Activated T-helper 1 cell treated with anti-CD3 and anti-CD28 coated beads, Interleukin-2, amount 50 U/mL, for 16 hours (primary cell): ENCODE measurements at places on chromosomes 4 and X.

GRCh38 chr4:62474802-62475201 is 1274.7 kb downstream of the ADGRL3 start:
- DNase-seq = no peak

DNA sequence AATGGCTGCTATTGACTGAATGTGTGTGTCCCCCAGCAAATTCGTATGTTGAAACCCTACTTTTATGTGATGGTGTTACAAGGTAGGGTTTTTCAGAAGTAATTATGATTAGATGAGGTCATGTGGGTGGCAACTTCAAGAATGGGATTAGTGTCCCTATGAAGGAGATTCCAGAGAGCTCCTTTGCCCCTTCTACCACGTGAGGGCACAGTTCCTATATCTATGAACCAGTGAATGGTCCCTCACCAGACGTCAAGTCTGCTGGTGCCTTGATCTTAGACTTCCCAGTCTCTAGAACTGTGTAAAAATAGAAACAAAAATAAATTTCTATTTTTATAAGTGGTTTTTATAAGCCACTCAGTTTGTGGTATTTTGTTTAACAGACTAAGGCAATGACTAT is 1137.6 kb upstream of the IGFBP7 start:
- no peak for DNase-seq

DNA sequence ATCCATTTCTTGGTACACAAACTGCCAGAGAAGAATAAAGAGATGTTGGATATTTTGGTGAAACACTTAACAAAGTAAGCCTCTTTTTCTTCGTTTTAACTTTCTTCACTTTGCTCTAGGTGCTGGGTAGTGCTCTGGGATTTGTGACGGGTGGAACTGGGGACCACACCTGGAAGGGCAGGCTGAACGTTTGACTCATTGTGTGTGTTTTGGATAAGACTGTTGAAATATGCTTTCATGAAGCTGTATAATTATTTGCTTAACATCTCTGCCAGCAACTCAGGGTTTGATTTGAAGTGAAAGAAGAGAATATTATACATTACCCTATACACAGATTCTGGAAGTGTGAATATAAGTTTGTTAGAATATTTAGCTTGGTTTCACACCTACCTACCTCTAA is 233.2 kb downstream of the ARHGAP10 start:
- no peak for DNase-seq

DNA sequence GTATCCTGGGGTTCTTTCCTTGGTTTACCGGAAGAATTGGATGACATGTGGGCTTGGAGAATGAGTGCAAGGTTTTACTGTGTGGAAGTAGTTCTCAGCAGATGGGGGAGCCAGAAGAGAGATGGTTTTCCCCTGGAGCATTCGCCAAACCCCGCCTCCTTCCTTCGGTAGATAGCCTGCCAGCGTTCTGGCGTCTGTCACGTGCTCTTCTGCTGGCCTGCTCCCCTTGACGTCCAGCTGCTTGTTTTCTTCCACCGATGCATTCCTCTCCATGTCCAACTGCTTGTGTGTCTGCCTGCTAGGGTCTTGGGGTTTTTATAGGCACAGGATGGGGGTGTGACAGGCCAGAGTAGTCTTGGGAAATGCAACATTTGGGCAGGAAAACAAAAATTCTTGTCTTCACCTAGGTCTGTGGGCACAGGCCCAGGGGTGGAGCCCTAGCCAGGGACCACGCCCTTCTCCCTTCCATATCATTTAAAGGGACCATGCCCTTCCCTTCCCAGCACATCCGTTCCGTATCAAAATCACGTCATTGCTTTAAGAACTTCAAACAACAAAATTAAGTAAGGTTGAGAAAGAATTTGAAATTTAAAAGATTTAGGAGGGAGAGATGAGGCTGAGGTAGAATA is 538.7 kb upstream of the SMIM31 start:
- no peak for DNase-seq

DNA sequence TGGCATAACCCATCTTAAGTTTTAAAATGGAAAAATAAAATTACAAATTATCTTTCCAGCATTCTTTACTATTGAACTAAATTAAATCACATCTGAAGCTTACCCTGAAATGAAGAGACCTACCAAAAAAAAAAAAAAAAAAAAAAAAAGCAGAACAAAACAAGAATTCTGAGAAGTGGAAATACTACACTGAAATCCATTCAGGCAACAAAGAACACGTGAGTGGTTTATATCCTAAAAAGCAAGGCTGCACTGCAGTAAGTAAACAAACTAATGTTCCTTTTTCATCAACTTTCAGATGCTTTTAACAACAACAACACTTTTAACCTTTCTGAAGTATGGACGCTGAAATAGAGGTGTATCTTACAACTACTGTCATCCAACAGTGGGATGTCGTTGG is 7.5 kb downstream of the FRYL start:
- DNase-seq = no peak

- DNase-seq = no peak
Measured at GRCh38 chr4:15758294-15758693, 19.8 kb upstream of the CD38 start.

DNA sequence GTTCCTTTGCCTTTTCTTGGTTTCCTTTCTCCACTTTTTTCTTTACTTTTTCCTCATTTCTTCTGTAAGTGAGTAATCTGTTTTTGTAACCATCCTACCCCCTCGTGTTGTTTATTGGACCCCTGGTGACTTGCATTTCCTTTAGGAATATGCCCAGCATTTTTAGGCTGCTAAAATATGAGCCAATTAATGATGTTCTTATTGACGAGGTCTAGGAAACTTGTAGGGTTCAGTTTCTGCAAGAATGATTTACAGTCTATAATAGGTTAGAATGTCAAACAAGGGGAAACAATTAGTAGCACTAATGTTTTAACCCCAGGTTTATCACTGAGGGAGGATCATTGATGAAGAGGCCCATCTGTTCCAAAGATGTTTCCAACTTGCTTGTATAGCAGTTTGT is 79.0 kb downstream of the CPE start:
- DNase-seq = no peak

DNA sequence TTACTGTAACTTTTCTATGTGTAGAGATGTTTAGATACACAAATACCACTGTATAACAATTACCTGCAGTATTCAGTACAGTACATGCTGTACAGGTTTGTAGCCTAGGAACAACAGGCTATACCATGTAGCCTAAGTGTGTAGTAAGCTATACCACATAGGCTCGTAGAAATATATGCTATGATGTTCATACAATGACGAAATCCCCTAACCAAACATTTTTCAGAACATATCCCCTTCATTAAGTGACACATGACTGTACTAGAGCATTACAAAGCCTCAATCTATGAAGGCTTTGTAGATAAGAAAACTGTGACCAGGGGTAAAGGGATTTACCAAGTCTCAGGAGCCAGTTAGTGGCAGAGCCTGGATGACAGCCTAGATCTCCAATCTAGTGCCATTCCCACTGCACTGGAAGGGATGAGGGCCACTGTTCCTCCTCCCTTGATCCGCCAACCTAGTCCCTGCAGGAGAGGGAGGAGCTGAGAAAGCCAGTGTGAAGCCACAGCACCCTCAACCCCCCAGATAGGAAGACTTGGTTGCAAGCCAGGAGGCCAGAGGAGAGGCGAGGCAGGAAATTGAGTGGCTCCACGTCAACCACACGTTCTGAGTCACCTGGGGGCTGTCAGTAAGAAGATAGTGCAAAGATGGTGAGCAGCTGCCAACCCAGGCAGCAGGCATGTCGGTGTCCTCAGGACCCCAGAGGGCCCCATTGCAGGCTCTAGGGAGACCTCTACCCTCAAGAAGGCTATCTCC is 227.7 kb downstream of the BCOR start:
- DNase-seq = peak; percentile 43

- DNase-seq = no peak
Measured at GRCh38 chr4:183986291-183986970, 81.3 kb downstream of the STOX2 start.

DNA sequence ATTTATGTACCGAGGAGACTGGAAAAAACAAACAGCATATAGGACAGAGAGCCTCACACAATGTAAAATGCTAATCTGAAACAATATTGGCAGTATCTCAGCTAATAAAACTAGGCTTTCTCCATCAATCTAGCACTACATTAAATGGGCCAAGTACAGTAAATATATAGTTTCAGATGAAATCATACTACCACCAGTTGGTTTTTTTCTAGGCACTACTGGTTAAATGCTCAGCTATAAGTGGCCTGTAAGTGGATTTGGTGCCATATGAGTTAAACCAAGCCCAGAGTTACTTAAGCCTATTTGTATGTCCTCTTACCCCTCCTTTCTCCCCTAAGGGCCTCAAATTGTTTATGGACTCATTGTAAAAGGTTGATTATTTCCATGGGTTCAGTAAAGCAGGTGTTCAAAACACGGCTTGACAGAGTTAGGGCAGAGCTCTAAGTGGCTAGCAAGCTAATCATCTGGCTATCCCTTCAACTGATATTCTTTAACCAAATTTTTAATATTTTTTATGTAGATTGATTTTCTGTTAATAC is 57.5 kb downstream of the FAM13A start:
- DNase-seq = no peak

GRCh38 chr4:4677556-4678522 is 136.0 kb upstream of the STX18 start:
- DNase-seq = no peak

GRCh38 chrX:56783996-56784620 is 55.1 kb downstream of the NBDY start:
- no peak for DNase-seq
